ENCODE measurements at places on chromosomes 7 and 10.

GRCh38 chr7:124482229-124482628 lies 283.4 kb downstream of the GPR37 start:
- DNase-seq, result no peak

DNA sequence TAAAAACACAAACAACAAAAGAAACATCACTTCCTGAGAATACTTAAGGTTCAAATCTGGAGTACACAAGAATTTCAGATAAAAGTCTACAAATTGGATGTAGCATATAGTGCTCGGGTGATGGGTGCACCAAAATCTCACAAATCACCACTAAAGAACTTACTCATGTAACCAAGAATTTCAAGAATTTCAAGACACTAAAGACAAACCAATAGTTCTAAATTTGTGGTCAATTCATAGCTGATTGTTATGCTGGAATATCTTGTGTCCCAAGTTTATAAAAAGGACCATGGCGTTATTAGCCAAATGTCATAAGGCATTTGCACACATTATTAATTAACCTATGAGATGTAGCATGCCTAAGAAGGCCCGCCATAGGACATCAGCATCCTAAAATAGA lies 1204.1 kb upstream of the AUTS2 start:
- DNase-seq, result no peak

DNA sequence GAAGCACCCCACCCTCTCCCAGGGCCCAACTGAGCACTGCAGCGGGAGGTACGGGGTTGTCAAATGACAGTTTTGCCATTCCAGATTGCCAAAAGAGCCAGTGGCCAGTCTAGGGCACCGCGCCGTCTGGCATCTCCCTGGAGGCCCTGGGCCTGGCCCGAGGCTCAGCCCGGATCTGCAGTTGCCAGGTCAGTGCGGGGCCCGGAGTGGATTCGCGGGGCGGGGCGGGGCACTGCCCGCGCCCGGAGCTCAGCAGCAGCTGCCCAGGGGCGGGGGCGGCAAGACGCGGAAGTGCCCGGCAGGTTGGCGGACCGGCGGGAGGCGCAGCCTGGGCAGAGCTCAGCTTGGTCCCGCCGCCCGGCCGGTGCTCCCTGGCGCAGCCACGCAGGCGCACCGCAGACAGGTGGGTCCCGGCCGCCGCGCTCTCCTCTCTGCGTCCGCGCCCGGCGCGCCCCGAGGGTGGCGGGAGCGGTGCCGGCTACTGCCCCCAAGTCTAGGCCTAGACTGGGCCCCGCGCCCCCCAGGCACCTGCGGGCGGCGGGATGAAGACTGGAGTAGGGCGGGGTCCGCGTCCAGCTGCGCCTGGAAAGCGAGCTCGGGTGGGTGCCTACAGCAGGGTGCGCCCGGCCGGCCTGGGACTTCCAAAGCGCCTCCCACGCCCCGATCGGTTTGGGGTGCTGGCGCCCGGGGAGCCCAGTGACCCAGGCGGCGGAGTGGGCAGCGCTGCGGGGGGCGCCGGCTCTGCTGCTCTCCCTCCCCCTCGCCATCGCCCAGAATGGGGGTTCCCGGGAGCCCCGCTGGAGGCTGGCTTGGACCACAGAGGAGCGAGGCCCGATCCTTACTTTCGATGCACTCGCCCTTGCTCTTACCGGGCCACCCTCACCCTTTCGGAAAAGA lies at the start of gene IRF5:
TSS of gene IRF5 (plus strand) at position 281 of the 897 bp plus-strand sequence. CDS start 4,155 bp downstream, outside the sequence.
- DNase-seq, result no peak

- no peak for DNase-seq
Observed at GRCh38 chr10:129039406-129040370, 427.4 kb upstream of the MGMT start.

DNA sequence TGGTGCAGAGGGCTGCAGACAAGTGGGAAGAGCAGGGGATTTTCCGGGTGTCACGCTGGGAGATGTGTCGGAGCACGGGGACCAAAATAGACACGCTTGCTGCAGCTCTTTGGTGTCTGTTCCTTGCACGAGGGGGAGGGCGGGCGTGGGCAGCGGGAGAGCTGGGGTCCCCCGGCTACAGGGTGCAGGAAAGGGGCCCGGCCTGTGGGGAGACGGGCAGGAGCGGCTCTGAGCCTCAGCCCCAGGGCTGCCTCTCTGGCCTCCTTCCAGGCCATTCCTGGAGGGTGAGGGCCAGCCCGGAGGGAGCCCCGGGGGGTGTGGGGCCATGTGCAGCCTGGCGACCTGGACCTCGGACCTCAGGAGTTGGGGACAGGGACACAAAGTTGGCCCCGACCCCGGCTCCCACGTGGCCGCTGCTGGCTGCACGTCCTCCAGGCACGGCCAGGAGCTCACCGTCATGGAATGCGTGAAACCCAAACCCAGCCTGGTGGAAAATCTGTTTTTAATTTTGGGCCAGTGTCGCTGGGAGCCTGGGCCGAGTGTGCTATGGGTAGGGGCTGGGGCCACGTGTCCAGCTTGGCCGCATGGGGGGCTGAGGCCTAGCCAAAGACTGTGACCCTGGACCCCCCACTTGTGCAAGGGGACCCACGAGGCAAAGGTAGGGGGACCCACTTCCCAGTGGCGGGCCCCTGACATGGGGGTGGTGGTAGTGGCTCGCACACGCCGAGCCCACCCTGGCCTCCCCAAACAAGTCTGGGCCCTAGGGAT lies 6.6 kb downstream of the TTYH3 start:
- no peak for DNase-seq

- no peak for DNase-seq
Observed at GRCh38 chr7:159238541-159238940, 93.9 kb upstream of the VIPR2 start.

GRCh38 chr7:18407385-18407784 lies 88.2 kb upstream of the HDAC9 start:
- DNase-seq, result no peak

- no peak for DNase-seq
Observed at GRCh38 chr10:34255035-34255434, 560.1 kb downstream of the PARD3 start.

DNA sequence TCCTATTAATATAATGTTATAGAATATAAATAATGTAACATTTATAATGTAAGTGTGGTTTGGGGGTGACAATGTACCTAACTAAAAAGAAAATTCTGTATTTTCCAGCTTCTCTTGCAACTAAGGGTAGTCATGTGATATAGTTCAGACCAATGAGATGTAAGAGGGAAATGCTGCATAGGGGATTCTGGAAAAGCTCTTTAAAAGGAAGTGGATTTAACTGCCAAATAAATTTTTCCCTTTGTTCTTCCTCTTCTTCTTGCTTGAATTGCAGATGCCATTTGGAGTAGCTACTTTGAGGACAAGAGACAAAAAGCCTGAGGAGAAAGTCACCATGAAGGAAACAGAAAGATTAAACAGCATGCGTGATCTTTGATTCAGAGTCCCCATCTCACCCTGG lies 194.3 kb downstream of the PTEN start:
- no peak for DNase-seq

GRCh38 chr10:29202386-29202940 lies 86.4 kb upstream of the LYZL1 start:
- no peak for DNase-seq

- no peak for DNase-seq
Observed at GRCh38 chr7:128867842-128868623, 5.4 kb downstream of the ATP6V1F start.

DNA sequence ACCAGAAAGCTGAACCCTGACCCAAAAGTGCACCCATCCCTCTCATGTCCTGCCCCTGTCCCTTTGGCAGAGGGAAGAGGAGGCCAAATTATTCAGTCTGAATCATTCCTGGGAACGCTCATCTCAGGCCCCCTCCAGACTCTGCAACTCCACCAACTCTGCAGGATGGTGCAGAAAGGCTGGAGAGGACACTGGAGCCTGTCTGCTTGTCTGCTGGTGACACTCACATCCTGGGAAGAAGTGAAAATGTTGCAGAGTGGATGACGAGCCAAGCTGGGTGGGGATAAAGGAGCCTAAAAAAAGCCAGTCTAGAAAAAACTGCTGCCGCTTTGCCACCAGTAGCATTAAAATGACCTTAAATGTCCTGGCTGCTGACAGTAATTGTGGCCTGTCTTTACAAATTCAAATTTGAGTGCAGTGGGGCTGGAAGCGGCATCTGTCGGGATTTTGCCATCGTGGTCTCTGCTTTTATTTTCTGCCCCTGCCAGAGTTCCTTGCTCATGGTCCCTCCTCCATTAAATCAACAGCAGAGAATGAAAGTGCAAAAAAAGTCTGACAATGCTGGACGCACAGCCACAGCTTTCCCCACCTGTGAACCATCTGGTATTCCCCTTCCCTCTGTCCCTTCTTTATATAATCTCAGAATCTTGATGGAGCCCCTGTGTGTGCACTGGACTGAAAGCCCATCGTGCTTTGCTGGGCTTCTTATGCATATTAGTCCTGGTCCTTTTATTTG lies 63.9 kb downstream of the STK17A start:
- no peak for DNase-seq

DNA sequence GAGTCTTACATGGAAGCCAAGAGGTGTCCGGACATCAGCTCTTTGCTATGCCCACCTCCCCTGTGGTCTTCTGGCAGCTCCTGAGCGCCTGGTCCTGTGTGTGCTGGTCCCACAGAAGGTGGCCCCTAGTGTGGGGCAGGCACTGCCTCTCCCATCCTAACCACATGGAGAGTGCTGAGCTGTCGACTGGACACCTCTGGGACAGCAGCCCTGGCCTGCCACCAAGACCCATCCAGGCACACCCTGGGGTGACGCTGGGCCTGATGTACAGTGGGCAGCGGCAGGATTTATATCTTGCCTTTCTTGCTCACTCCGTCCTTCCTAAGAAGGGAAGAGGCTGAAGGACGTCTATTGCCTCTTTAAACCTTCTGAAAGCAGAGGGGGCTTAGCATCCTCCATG lies 98.7 kb downstream of the EBF3 start:
- DNase-seq, result no peak

GRCh38 chr7:108076156-108076555 lies 54.0 kb downstream of the LAMB4 start:
- DNase-seq, result no peak

DNA sequence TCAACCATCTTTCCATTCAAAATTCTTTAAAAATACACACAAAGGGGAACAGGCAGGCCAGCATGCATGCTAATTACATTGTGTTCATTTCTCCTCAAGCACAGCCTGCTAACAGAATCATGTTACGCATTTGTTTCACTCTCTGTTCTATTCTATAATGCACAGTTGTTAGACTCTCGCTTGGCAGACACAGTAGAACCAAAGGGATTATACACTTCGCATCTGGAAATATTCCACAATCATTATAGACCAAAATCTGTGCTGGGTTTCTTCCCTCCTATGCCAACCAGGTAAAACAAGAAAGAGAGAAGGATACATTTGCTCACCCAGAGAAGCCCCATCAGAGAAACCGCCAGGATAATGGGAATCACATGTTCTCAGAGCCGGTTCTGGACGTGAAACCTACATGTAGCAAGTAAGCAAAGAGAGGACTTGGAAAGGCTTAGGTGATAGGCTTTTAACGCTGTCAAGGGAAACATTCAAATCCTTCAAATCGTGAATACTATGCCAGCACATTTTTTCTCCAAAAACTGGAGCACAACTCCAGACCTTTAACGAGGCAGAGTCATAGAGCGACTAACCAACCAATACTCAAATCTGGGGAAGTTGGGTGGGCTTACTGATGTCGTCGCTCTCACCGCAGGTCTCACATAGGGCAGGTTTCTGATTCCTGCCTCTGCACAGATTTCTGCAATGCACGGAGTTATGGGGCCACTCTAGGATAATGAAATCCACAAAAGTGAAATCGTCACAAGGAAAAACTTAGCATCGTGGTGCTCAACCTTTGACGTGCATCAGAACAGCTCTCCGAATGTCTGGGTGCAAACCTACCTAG lies 380.5 kb upstream of the AUTS2 start:
- no peak for DNase-seq

GRCh38 chr10:4514445-4515108 lies 311.4 kb upstream of the AKR1E2 start:
- no peak for DNase-seq

DNA sequence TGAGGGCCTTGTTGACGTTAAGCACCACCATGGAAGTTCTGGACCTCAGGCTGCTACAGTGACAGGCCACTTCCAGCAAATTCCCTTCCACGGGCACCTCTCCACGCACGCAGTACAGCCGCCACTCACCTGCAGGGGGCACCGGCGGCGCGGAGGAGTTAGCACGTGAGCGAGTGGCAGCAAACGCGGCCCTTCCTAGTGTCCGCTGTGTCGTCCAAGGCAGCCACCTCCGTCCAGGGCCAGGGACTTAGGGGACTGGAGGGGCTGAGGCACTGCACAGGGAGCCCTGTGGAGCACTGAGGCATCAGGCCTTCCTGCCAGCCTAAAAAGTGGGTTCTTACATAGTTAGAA lies 164.4 kb downstream of the SVIL start:
- DNase-seq, result no peak

DNA sequence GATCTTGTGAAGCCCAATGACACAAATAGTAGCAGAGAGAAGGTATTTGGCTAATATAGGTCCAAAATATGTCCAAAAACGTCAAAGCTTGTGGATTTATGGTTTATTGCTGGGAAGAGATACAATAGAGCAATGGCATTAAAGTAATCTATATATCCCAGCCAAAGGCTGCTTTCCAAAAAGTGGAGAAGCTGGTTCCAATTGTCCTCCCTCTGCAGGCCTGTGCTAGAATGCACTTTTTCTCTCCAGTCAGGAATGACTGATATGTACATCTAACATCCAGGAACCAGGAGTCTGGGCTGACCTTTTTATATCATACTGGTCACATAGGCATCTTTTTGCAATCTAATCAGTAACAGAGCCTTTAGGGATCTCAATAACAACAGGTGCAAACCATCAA lies 167.1 kb upstream of the FAM3C start:
- DNase-seq, result no peak

DNA sequence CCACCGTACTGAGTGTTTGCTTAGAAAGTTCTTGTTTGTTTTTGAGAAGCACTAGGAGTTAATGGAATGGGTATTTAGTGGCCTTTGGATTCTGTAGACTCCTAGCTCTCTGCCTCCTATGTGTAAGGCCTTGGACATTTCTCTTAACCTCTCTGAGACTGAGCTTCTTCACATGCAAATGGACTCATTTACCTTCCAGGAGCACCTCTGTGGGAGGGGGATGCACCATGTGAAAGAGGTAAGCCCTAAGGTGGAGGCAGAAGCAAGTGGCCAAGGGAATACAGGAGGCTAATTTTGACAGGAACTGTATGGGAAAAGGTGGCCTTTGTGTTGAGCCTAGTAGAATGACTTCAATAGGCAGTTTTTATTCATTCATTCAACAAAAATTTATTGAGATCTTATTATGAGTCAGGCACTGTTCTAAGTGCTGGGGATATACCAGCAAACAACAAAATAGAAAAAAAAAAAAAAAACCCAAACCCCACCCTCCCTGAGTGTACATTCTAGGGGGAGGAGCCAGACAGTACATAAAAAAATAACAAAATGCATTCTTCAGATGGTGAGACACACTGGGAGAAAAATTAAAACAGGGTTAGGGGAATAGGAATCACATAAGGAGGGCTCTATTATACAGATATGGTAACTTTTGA lies 9.2 kb upstream of the EPHA1 start:
- no peak for DNase-seq

DNA sequence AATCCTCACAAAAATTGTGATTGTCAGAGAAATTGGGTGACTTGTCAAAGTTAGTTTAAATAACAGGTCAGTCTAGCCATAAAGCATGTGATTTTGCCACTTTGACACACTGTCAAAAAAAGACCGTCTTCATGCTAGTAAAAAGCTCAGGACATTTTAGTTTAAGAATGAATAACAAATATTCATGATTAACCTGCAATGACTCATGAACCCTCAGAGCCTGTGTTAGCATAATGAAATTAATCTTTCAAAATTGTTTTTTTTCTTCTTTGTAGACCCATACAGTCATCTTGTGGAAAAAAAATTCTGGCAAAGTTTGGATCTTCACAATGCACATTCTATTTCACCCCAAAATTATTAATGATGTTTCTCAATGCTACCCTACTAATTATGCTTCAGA lies 255.2 kb upstream of the POT1 start:
- DNase-seq, result no peak

- no peak for DNase-seq
Observed at GRCh38 chr10:2837674-2838073, 229.7 kb upstream of the PFKP start.
